Naive B cell (primary cell): ENCODE measurements at places on chromosomes 16 and 17.

- H3K4me3 ChIP-seq = no peak overlapping the region
- no peaks in the 10 kb centered on the region for H3K36me3 ChIP-seq
- H3K27me3 ChIP-seq = peaks cover 17% of the 10 kb centered on the region
- peak overlapping the region; percentile 24 for H3K27ac ChIP-seq
Observed at GRCh38 chr16:21130811-21131210, 19.8 kb downstream of the DNAH3 start.

DNA sequence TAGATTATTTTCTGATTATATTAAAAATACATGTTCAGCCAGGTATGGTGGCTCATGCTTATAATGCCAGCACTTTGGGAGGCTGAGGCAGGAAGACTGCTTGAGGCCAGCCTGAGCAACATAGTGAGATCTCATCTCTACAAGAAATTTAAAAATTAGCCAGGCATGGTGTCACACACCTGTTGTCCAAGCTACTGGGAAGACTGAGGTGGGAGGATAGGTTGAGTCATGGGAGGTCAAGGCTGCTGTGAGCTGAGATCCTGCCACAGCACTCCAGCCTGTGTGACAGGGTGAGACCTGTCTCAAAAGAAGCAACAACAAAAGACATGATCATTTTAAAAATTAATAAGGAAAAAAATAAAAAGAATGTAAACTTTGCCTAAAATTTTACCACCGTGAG is 40.7 kb downstream of the PRAC1 start:
- H3K27ac ChIP-seq = no peak overlapping the region
- H3K4me3 ChIP-seq = no peak overlapping the region
- no peaks in the 10 kb centered on the region for H3K36me3 ChIP-seq
- H3K4me1 ChIP-seq = peaks cover 6% of the 10 kb centered on the region
- no peak for DNase-seq

GRCh38 chr17:31859487-31860008 is 504 bp upstream of the COPRS start:
- H3K4me3 ChIP-seq = peak overlapping the region; percentile 83
- peak overlapping the region; percentile 46 for H3K27ac ChIP-seq
- no peaks in the 10 kb centered on the region for H3K27me3 ChIP-seq
- peaks cover 27% of the 10 kb centered on the region for H3K4me1 ChIP-seq
- no peaks in the 10 kb centered on the region for H3K36me3 ChIP-seq

GRCh38 chr17:933312-934073 is 46.1 kb downstream of the NXN start:
- peaks cover 11% of the 10 kb centered on the region for H3K27me3 ChIP-seq
- H3K4me1 ChIP-seq = no peaks in the 10 kb centered on the region
- no peak for DNase-seq
- no peak overlapping the region for H3K27ac ChIP-seq

- no peaks in the 10 kb centered on the region for H3K36me3 ChIP-seq
- H3K4me1 ChIP-seq = no peaks in the 10 kb centered on the region
- no peak overlapping the region for H3K4me3 ChIP-seq
- no peak for DNase-seq
- H3K27me3 ChIP-seq = no peaks in the 10 kb centered on the region
Observed at GRCh38 chr16:61891460-61891859, 144.8 kb downstream of the CDH8 start.
